Lower leg skin (tissue), 4 donors: ENCODE measurements at places on chromosomes 16 and 17. TPM values are rescaled to one million over a fixed set of nuclear protein-coding genes. Genes with fewer than 3 reads are reported as not detected.

DNA sequence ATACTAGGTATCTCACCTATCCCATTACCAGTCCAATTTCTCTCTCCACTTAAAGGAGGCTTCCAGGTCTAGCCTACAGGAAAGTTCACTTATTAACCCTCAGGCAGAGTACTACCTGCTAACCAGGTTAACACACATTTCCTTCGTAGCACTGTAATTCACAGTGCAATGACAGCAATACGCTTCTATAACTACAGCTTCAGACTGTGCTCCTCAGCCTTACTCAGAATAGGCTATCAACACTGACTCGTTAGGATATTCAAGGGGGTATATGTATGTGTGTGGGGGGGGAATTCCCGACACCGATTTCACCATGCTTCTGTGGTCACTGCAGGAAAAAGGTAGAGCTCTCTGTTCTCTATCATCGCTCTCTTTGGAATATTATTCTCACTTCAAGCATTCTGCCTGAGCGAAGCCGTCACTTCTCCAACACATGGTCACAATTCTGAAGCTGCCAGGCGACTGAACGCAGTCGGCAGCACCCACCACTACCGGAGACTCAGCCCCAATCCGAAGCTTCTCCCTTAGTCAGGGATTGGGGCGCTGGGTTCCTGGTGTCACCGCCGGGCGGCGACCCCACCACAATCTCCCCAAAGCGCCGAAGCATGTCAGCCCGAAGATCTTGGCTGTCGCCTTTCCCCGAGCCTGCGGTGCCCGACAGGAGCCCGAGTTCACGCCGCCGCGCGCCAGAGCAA, 618 bp downstream of the GGA3 start:
- no peak for DNase-seq

KRTAP4-1 gene
- total RNA-seq: not detected

BORCS6 gene
- total RNA-seq: 26.6 TPM

DNA sequence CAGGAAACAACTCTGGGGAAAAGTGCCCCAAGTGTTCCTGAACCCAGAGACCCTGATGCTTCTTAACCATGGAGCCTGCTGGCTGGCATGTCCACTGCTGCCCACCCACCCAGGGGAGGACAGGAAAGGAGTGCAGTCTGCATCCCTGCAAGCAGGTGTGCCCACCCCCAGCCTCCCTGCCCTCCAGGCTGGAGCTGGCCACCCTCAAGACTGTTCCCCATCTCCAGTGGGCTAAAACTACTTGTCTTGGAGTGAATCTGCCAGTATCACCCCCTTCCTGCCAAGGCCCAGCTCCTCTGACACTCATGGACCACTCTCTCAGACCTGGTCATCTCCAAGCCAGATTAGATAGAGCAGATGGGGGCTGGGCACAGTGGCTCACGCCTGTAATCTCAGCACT, 29.8 kb downstream of the ARHGAP27 start:
- no peak for DNase-seq

DNA sequence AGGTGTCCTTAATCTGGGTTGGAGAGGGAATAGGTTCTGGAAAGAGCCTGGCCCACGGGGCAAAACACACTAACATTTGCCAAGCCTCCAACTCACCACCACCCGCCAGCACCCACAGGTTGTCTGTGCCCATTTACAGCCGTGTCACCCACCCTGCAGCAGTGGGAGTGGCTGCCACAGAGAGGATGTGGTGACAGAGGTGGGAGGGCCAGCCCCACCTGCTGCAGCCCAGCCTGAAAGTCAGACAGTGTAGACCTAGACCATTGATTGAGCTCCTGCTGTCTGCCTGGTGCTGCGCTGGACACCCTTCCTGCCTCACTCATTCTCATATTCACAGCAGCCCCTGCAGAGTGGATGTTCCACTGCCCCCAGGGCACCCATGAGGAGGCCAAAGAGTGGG, 44.7 kb downstream of the IL21R start:
- DNase-seq: no peak

RUNDC3A gene
- 18.0 TPM for total RNA-seq

- no peak for DNase-seq
These were observed 23.6 kb downstream of the INTS2 start for GRCh38 chr17:61904094-61904710.

DNA sequence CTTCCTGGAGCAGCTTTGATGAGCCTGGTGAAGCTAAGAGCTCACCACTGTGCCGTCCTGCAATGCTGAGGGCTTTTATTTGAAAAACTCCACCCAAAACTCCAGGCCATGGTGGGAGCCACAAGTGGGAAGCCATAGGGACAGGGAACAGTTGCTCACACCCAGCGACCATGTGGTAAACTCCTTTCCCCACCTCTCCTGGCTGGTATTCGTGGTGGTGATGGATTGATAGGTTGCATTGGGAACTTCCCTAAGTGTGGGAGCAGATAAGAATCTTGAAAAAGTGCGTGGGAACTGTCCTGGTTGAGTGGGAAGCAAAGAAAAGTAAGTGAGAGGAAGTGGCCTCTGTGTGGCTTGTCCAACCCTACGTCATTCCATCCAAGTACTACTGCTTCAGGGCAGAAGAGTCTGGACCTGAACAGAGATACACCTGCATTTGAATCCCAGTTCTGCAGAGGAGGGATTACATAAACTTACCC, at the start of gene CCL1:
Gene CCL1 (minus strand): TSS at position 51 of the 479 bp plus-strand sequence. CDS start 72 bp downstream, outside the sequence.
- DNase-seq: no peak

DBNDD1 gene
- 8.8 TPM for total RNA-seq

DNA sequence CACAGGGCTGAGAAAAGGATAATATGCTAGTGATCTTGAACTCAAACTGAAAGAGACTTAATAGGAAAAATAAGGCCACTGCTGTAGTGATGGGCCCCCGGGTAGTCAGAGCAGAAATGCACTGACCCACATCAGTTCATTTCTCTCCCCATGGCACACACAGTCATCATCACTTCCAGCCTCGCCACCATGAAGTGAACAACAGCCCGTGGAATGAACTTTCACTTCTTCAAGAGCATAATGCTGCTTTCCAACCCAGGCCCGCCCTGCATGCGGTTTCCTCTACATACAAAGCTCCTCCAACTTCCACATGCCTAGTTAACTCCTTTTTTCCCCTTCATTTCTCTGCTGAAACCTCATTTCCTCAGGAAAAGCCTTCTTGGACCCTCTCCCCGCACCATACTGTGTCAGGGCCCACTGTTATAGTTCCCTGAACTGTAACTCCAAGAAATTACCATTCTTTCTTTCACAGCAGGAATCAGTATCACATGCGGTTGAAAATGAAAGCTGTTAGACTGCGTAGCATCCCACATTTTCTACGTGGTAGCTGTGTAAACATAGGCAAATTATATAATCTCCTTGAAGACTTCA, 65.8 kb upstream of the SMIM36 start:
- peak; percentile 86 for DNase-seq

- no peak for DNase-seq
These were observed 44.4 kb downstream of the ZNF778 start for GRCh38 chr16:89261691-89262563.
